ENCODE measurements at places on chromosomes 16 and 17.

DNA sequence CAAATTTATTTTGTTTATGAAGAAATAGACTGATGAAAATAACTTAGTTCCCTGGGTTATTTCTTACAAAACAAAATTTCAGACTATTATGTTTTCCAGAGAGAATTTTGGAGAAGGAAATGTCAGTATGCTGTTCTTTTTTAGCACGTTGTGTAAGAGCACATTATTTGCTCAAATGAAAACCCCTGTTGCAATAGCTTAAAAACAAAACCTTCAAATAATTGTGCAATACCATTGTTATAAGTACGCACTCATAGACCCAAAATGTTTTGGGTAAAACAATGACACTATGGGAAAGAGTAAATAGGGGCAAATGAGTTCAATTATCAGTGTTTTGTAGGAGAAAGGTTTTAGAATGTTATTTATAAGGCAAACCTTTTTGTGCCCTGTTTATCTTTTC, 18.2 kb downstream of the VMP1 start:
- DNase-seq, result no peak

- no peak for DNase-seq
Measured at GRCh38 chr17:14793237-14793636, 471.9 kb downstream of the PMP22 start.

- no peak for DNase-seq
Measured at GRCh38 chr16:79370736-79371135, 229.8 kb downstream of the MAF start.

DNA sequence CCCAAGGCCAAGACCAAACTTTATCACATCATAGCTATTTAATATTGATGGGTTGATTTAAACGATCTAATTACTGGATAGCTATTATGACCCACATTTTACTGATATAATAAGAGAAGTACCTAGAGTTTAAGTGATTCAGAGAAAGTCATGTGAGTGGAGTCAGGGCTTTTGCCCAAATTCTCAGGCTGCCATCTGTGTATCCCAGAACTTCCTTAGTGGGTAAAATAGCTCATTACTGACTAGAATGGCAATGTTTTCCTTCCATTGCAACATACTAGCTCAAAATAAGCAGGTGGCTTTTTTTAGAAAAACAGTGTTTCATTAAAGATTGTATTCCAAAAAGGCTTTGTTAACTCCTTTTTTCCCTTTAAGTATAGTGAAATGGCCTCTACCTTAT, 113.9 kb upstream of the MAF start:
- no peak for DNase-seq

DNA sequence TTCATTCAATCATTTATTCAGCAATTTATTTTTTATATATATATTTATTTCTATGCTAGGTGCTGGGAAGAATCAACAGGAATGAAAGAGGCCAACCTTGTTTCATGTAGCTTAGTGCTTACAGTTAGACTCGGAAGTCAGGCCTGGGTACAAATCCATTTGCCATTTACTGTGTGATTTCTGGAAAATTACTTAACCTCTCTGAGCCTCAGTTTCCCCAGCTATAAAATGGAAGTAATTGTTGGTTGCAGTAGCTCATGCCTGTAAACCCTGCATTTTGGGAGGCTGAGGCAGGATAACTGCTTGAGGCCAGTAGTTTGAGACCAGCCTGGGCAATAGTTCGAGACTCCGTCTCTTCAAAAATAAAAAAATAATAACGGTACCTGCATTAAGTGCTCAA, 27.2 kb upstream of the MLKL start:
- DNase-seq, result no peak

- no peak for DNase-seq
Measured at GRCh38 chr17:80913928-80914821, 77.5 kb upstream of the CHMP6 start.

GRCh38 chr16:6362321-6362720, 970.3 kb upstream of the RBFOX1 start:
- DNase-seq, result no peak

DNA sequence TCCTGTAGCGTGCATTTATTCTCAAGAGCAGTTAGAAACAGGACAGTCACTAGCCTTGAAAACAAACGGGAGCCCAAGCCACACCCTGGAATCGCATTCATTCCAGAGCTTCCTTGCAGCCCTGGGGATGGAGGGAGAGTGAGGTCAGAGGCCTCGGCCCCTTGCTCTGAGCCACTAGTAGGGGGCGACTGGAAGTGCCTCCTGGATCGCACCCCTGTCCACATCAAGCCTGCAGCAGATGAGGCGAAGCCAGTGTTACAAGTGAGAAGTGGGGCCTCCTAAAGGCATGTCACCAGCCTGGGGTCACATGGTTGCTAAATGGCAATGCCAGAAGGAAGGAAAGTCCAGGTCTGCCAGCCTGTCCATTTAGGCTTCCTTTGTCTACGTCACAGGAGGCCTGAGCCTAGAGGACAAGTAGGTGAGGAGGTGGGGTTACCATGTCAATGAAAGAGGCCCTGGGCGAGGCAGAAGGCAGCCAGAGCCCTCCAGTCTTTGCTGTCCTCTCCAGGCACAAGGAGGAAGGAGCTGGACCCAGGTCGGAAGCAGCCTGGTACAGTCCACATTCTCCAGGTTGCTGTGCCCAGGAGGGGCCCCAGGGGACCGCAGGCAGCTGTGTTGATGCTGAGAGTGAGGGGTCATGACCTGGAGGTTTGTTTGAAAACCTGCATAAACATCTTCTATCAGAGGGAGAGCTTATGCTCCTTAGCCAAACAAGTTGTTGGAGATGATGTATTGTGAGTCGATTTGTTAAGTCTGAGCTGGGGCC, 3.0 kb upstream of the RCVRN start:
- DNase-seq, result no peak

GRCh38 chr17:80575057-80575875, 30.6 kb downstream of the RPTOR start:
- DNase-seq, result peak; percentile 75

- no peak for DNase-seq
Measured at GRCh38 chr17:71613996-71614395, 506.8 kb upstream of the SOX9 start.

GRCh38 chr17:57876866-57877237, 27.0 kb upstream of the MRPS23 start:
- DNase-seq, result no peak

DNA sequence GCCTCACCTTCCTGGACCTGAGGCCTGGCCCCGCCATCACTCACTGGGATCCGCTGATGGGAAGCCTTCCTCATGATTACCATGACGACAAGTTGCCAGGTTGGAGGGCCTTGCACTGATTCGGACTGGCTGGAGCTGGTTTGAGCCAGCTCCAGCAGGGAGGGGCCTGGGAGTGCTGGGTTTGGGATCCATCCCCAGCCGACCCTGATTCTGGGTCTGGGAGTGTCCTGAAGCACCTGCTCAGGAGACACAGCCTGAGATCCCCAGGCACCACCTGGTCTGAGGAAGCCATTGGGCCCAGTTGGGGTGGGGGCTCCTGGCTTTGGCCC, 5.9 kb upstream of the BAIAP3 start:
- no peak for DNase-seq

GRCh38 chr16:87056083-87056482, 261.1 kb downstream of the C16orf95 start:
- DNase-seq, result no peak

DNA sequence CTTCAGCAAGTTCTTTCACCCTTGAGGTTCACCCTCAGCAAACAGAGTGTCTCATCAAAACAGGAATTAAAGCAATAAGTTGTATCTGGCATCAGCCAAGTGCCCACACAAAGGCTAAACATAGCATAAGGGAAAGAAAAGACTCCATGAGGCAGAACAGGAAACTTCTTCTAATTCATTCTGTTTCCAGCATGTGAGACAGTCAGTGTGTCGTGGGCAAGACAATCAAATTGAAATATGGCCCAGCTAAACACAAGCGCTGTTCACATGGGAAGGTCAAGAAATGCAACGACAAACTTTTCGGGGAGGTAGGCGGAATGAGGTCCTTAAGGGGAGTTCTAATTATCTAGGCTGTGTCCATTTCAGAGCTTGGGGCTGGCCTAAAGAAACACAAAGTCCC, 393.4 kb downstream of the HAPSTR1 start:
- no peak for DNase-seq

DNA sequence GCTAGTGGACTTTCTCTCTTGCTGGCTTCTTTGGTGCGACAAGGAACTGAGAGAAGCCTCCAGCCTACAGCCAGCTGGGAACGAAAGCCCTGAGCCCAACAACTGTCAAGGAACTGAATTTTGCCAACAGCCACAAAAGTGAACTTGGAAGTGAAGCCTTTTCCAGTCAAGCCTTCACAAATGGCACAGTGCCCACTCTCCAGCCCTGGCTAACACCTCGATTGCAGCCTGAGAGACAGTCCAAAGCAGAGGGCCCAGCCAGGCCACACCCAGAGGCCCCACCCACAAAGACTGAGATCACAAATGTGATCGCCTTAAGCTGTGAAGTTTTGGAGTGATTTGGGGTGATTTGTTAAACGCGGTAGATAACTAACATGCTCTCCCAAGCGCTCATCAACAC, 244.6 kb upstream of the SDK2 start:
- DNase-seq, result no peak

GRCh38 chr16:8986111-8986510, 22.4 kb upstream of the USP7 start:
- no peak for DNase-seq

- DNase-seq, result no peak
Measured at GRCh38 chr16:17566075-17566474, 95.3 kb upstream of the XYLT1 start.

- DNase-seq, result no peak
Measured at GRCh38 chr17:75874323-75875181, 3.8 kb downstream of the TRIM47 start.

- DNase-seq, result no peak
Measured at GRCh38 chr17:79039886-79040285, 15.9 kb downstream of the C1QTNF1 start.

DNA sequence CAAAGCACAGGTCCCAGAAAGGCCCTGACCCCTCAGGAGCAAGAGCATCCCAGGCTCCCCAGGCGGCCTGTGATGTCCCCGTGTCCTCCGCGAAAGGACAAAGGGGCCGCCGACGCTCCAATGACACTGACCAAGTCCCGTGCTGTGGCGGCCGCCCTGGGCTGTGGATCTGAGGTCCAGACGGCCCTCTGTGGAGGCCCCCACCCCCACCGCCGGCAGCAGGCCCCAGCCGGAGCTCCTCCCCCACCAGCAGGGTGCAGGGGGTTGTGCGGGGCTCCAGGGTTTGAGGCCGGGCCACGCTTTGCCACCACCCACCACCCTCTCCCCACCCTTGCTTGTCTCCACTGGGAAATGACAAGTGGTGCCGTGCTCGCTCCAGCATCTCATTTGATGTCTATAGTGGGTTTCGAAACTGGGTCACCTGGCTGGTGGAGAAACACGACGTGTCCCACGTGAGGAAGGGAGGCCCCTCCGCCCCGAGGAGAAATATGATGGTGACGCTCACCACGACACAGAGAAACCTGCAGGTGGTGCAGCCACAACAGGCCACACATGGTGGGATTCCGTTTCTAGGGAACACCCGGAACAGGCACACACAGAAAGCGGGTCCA, 31.2 kb upstream of the ZNF469 start:
- no peak for DNase-seq

GRCh38 chr16:81601008-81601428, 156.4 kb downstream of the CMIP start:
- DNase-seq, result no peak

- no peak for DNase-seq
Measured at GRCh38 chr16:76360404-76360803, 83.2 kb downstream of the CNTNAP4 start.

GRCh38 chr17:68771867-68772515, 170.8 kb upstream of the FAM20A start:
- DNase-seq, result no peak

DNA sequence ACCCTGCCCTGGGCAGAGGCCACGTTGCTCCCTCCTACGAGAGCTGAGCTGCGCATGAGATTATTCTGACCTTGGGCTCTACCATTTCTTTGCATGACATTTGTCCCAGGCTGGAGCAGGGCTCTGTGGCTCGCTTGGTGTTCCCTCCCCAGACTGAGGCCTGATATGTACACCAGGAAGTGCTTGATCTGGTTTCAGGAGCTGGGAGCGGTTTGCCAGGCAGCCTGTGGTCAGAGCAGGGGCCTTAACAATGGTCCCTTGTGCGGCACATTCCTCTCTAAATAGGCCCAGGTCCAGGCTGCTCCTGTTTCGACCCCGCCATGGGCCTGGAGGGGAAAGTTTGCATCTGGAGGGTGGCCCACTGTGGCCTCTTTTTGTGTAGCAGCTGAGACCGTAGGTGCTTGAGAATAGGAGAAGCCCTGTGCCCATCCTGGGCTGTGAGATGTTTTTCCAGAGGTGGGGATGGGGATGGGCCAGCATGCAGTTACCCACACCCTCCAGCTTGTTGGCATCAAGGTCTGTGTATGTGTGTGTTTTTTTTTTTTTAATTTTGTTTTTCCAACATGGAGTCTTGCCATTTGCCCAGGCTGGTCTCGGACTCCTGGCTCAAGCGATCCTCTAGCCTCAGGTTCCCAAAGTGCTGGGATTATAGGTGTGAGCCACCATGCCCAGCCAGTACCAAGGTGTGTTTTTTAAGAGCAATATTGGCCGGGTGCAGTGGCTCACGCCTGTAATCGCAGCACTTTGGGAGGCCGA, 253.9 kb downstream of the SEC14L1 start:
- DNase-seq, result no peak

- no peak for DNase-seq
Measured at GRCh38 chr17:50059759-50060273, 3.9 kb downstream of the ITGA3 start.

- no peak for DNase-seq
Measured at GRCh38 chr17:36858119-36859002, 78.9 kb upstream of the LHX1 start.

DNA sequence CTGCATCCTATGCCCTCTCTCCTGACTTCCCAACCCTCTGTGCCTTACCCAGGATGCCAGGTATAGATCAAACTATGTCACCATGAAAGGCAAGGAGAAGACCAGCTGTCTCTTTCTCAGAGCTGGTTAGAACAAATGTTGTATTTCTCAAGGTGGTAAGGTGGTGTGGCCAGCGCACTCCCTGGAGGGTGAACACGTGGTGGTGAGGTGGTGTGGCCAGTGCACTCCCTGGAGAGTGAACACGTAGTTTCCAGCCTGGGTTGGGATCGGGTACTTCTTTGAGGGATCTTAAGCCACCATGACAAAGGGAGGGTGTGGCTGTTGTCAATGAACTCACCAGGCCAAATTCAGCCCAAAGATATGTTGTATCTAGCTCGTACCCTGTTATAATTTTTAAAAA, 26.8 kb downstream of the KATNIP start:
- DNase-seq, result no peak

DNA sequence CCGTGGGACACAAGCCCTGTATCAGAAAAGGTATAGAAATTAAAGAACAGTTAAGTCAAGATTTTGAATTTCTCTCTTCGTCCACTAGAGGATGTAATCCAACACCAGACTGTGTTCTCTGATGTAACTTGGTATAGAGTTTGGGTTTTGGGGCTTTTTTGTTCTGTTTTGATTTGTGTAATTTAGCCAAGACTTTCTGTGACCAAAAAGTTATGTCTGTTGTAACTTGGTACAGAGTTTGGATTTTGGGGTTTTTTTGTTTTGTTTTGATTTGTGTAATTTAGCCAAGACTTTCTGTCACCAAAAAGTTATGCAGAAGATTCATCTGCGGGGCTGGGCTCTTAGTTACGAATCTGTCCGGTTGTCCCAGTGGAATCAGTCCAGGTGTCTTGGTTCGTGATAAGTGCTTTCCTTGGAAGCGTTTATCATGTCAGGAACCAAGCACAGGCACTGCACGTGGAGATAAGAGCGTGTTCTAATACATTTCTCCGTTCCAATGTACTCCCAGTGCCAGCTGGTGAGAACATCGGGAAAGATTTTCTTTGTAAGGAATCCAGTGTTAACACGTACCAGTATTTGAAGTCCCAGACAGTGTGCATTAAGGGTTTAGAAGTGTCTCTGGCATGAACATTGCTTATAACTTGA, 44.1 kb upstream of the SEC14L1 start:
- no peak for DNase-seq

GRCh38 chr17:61221181-61221580, 178.5 kb upstream of the TBX2 start:
- DNase-seq, result no peak
